ENCODE measurements at places on chromosomes 3 and 15.

DNA sequence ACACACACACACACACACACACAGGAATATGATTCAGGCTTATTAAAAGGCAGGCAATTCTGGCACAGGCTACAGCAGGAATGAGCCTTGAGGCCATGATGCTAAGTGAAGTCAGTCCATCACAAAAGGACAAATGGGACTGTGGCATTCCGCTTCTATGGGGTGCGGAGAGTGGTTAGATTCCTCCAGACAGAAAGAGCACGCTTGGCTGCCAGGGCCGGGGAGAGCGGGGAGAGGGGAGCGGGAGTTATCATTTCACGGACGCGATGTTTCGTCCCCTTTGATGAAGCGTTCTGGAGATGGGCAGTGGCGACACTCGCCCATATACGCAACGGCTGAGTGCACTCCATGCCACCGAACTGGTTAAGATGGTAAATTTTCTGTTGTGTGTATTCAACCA, 58.5 kb upstream of the FAM174B start:
- DNase-seq = no peak

- DNase-seq = no peak
These were observed 2.9 kb downstream of the UCN2 start for GRCh38 chr3:48560648-48561018.

DNA sequence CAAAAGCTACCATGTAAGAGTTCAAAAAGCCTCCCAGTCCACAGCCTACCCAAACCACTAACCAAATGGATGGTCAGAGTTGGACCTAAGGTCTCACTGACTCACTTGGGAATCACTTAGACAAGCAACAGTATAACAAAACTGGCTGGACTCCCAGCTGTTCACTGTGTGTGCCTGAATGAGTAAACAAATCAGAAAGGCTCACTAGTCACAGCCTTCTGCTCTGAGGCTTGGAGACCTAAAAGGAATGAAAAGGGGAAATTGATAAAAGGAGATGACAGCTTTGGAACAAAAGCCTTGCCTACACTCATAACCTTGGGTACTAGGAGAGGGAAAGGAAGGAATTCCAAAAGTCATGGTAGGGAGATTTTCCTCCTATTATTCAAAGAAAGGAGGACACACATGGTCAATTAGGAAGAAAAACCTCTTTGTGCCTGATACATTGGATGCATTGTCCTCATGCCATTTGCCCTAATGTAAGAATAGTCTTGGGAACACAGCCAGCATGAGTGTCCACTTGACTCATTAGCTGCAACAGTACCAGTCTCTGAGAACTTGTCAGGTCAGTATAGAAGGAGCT, 92.3 kb downstream of the FRMD5 start:
- no peak for DNase-seq

GRCh38 chr3:148187296-148187695, 510.4 kb upstream of the AGTR1 start:
- no peak for DNase-seq

- no peak for DNase-seq
These were observed 1282.9 kb downstream of the ROBO2 start for GRCh38 chr3:78322780-78323179.

GRCh38 chr3:62281726-62282125, 91.6 kb downstream of the FEZF2 start:
- DNase-seq = no peak

GRCh38 chr3:167032267-167032876, 347.7 kb downstream of the ZBBX start:
- no peak for DNase-seq

- no peak for DNase-seq
These were observed 554.2 kb downstream of the TUSC7 start for GRCh38 chr3:117263745-117264144.

DNA sequence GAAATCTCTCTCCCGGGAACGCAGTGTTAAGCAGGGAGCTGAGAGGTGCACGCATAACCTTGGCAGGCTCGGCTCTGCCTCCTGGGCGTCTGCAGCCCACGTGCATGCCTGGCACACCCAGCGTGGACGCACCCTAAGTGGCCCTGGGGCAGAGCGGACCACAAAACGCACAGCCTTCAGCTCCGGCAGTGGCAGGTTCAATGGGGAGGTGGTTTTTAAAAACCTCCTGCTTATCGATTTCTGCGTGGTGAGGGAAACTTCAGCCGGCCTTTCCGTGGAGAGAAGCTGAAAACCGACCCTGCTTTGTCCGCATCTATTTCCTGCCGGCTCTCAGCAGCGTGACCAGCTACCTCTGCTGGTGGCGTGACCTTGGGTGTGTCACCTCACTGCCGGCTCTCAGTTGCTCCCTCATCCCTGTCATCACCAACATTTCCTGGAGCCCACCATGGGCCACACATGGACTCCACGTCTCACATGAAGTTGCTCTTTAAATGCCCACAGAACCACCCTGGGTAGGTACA, 134.8 kb upstream of the MEF2A start:
- no peak for DNase-seq

DNA sequence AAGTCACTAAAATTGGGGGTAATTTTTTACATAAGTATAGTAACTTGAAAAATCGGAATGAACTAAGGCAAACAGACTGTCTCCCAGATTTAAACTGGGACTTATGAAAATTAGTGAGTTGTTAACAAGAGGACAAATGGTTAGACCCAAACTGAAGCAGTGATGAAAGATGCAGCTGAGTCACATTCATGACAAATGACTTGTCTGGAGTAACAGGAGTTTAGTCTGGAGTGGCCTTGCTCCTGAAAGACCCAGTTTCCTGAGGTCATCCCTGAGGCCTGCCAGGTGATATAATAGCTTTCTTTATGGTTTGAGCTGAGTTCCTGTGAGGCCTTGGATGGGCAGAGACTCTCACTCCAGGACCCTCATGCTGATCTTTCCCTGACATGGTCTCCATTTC, 9.6 kb upstream of the CTDSPL start:
- no peak for DNase-seq

- no peak for DNase-seq
These were observed 14.5 kb downstream of the POLQ start for GRCh38 chr3:121531269-121531668.

DNA sequence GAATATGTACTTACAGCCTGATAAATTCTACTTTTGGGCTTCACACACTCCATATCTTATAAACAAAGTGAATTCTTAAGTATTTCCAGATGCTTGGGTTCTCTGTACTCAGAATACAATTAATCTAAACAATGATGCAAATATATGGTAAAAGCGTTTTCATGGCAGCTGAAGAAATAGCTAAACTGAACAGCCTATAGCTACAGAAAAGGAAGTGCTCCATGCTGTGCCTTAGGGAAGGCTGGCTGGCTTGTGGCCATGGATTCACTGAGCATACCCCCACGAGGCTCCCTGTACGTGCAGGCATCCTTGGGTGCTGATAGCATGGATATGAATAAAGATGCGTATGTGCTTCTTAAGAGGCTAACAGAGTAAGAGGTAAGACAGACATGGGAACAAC, 264.0 kb downstream of the KLF13 start:
- no peak for DNase-seq

DNA sequence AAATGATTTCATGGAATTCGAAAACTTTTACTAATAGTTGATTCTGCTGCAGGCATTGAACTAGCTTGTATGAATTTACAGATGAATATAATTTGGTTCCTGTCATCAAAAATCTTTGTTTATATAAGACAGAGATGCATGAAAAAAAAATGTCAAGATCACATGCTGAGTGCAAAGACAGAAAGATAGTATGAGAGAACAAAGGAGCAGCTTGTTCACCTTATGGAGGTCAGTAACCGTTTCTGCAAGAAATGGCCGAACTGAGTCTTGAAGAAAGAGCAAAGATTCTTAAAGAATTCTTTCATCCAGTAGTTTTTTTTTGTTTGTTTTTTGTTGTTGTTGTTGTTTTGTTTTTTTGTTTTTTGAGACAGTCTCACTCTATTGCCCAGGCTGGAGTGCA, 450.6 kb downstream of the TUSC7 start:
- no peak for DNase-seq

DNA sequence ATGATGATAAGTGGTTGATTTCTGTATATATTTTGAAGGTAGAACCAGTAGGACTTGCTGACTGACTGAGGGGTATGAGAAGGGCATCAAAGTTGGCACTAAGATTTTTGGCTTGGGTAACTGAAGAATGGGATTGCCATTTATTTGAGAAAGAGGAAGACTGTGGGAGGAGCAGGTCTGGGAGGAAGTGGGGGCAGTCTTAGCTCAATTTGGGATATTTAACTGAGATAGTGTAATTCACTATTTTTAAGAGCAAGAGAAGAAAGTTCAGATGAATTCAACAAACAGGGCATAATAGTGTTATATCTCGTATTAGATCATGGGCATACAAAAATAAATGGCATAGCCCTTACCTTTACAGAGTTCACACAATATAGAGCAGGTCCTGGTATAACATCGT, 1.7 kb downstream of the BUB1B start:
- DNase-seq = no peak

- no peak for DNase-seq
These were observed 837 bp downstream of the CACNA2D3 start for GRCh38 chr3:54123003-54123775.

DNA sequence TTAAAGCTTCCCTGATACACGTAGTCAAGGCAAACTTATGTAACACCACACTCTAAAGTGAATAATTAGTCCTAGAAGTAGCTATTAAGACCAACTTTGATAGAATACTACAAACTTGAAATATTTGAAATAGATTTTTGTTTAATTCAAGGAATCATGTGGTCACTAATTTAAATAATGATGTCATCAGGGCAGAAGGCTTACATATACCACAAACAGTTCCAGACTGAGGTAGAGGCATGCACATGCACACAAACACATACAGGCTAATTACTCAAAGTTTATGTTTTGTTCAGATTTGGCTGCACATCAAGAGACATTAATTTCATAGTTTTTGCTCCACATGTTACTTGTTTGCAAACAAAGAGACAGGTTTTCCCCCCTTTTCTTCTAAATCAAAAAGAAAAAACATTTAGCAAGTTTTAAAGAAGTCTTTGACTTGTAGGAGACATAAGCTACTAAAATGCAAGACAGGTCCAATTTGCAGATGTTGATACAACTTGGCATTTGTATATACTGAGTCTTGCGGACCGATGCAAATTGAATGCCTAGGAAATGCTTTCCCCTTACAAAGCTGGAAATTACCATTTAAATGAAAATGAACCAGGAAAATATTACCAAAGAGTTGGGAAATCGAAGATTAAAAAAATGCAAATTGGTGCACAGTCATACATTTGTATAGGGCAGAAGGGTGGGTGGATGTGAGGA, 594.8 kb downstream of the MAGI1 start:
- DNase-seq = no peak

GRCh38 chr15:88067331-88067685, 189.2 kb downstream of the NTRK3 start:
- no peak for DNase-seq

GRCh38 chr15:92599394-92599970, 56.1 kb downstream of the FAM174B start:
- DNase-seq = no peak

DNA sequence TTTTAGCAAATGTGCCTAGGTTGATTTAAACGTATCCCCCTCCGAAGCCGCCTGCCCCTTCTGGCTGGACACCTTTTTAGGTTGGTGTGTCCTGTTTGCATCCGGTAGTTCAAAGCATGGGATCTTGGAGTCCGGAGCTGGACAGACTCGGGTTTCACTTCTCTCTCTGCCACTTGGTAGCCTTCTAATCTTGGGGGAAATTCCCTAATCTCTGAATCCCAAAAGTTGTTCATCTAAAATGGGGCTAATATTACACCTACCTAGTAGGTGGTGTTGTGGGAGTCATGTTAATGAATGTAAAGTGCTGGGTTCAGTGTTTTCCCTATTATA, 760 bp downstream of the FANCI start:
- DNase-seq = no peak

DNA sequence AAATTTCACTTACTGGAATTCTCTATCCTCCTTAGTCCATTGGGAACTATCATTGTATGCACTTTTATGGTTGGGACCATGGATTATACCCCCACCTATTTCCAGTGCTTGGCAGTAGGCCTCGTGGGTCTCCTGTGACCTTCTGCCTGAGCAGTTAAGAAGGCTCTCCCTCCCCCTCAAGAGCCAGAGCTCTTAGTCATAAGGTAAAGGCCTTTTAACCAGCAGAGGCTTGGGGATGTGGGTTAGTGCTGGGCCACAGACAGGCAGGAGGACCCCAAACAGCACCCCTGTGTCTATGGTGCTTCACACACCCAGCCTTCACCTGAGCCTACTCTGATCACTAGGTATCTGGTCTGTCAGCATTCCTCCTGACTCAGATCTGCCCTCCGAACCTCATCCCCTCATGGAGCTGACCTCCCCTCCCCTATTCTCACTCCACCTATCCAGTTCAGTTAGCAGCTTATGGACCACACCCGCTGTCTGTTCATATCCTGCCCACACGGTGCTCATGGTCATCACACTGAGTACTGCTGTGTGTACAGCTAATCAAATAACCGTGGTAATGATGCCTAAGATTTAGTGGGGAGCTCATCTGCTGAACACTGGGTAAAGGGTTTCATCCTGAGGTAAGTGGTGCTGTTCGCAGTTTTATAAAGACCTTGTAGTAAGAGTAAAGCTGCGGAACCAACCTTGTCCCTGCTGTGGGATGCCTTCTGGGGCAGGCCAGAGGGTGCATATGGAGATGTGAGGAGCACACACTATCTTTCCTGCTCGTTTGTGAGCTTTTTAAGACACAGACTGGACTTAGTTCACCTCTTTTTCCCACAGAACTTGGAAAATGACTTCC, 40.9 kb downstream of the KLHL18 start:
- DNase-seq = no peak

DNA sequence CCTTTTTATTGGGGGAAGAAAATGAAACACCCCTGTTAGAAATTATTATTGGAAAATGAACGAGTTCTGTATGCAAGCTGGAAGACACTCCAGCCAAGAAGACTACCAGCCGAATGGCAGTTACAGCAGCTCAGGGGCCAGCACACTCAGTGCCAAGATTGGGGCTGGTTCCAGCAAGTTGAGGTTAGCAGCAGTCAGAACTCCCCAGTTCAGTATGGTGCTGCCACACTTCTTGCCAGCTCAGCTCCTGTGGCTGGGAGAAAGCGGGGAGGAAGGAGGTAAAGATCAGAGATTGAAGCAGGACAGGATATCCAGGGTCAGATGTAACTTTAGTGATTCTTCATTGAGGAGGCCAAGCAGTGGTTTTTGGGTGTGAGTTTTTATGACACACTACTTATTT, 280.2 kb upstream of the NR2E3 start:
- no peak for DNase-seq

DNA sequence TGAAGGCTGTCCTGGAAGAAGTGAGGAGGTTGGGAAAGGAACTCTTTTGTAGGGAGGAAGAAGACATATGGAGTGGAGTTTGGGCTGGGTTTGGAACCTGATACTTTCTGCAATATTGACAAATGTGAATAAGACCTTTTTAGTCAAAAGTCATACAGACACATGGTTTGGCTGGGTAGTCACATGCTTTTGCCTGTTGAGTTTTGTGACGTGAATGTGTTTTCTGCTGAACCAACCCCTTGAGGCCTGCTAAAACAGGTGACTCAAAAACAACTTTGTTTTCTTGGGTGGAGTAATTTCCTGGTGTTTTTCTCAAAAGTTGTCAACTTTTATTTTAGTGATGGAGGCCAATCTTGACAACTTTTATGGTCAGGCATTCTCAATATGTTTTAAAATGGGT, 39.4 kb upstream of the CCR4 start:
- DNase-seq = no peak

Measured in stimulated activated CD8-positive, alpha-beta memory T cell treated with anti-CD3 and anti-CD28 coated beads, Interleukin-7, amount 100 ng/mL, for 1 hour (primary cell).